ENCODE measurements at places on chromosomes 3 and 15.

GRCh38 chr3:190436331-190436730 is 13.4 kb downstream of the TMEM207 start:
- DNase-seq: no peak

DNA sequence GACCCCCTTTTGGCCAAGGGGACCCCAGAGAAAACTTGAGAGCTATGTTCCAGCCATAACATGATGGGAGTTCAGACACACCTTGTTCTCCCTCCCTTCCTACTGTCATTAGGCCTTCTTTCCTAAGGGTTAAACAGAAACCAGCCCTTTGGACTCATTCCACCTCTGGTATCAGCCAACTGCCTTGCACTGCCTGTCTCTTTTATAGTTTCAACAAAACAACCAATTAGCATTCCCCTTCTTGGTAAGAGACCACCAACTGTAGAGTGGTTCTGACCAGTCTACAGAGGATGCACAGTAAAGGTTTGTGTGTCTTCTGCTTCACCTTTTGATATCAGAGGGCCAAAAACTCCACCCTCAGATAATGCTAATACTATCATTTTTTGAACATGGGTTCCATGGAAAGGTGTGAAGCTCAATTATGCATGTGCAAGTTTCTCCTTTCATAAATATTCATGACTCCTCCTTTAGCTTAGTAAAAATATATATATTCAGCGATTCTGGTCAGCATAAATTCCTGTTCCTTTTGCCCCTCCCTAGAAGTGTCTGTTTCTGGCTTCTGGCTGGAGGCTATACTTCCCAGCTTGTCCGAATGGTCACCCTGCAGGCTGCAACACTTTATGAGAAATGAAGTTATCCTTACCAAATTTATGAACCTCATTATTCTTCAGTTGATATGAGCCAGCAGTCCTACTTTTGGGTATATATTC is 55.9 kb downstream of the SERP1 start:
- no peak for DNase-seq

GRCh38 chr3:20305647-20306046 is 119.6 kb upstream of the SGO1 start:
- DNase-seq: no peak

DNA sequence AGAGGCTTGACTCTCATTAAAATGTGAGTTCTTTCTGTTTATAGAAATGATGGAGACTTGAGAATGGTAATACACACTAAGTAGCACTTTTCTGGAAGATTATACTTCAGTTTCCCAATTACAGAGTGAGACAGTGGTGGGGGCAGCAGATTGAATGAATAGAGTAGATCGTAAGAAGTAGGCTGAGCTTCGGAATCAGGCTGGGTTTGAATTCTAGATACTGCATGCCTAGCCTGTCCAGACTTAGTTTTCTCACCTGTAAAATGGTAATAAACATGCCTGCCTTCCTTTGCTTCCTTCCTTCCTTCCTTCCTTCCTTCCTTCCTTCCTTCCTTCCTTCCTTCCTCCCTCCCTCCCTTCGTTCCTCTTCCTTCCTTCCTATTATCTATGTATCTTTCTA is 8.1 kb downstream of the IL1RAP start:
- DNase-seq: no peak

DNA sequence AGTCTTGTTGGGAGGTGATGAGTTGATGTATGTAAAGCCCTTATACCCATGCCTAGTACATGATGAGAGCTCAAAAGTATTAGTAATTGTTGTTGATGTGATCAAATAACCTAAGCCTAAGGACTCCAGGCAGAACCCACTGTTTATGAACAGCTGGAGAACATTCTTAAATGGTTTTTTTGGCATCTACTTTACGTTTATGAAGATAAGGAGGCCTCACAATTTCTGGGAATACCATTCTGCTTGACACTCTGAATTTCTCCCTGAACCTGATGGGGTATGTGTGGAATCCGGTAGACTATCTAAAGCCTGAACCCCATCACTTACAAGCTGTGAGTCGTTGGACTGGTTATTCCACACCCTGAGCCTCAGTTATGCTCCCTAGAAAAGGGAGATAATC is 244.6 kb upstream of the WNT5A start:
- DNase-seq: no peak

GRCh38 chr3:78706906-78707523 is 1060.8 kb downstream of the ROBO1 start:
- DNase-seq: no peak

GRCh38 chr15:101248274-101248673 is 3.6 kb downstream of the CHSY1 start:
- no peak for DNase-seq

DNA sequence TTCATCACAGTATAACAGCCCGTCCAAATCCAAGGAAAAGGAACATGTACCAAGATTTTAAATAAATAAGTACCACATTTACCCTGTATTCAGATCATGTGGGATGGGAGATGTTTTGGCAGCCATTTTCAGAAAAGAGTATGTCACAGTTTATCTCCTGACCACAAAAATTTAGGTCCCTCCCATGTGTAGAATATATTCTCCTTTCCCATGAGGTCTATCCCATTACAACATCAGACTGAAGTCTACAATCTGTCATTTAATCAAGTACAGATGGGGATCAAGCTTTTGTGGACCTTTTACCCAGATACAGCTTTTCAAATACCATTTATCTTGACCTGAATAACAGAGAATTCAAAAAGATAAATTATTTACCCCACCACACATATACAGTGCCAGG is 444.5 kb downstream of the PLOD2 start:
- DNase-seq: no peak

DNA sequence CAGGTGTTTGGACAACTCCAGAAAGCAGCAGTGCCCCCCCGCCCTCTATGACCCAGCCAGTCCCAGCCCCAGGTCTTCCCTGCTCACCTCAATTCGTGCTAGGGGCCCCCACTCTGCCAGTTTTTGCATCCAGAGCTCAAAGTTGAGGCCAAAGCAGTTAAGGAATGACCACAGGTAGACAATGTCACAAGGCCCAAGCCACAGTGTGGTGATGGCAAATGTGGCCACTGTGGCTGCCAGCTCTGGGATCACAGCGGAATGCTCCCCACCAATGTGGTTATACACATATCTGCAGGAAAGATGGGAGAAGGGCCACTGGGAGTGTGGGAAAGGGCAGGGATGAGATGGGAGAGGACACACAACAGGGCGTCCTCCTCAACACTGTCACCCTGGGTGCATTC is 8.2 kb downstream of the KLHL40 start:
- DNase-seq: no peak

DNA sequence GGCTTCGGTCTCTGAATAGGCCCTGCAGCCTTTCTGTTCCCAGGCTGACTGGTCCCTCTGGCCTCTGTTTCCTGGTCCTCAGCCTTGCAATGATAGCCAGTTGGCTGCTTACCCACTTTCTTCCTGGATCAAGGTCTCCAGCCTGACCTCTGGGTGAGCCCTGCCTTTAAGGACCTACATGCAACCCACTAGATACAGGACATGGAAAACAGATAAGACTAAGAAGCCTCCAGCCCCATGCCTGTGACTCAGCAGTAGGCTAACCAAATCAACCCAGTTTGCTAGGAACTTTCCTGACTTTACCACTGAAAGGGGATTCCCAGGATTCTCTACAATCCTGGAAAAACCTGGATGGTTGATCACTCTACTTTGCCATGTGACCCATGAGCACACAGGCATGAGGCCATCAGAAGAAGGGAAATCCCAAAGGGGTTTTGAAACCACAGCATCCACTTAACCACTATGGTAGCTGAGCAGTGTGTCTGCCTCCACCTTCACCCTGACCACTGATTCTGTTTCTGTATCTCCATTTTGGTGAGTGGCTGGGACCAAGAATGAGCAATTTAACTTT is 188.1 kb downstream of the CHST2 start:
- DNase-seq: no peak

- no peak for DNase-seq
Measured at GRCh38 chr3:170759511-170760173, 110.4 kb downstream of the RPL22L1 start.

GRCh38 chr3:56694867-56695683 is 12.0 kb upstream of the TASOR start:
- DNase-seq: no peak

GRCh38 chr3:64290864-64291263 is 65.6 kb upstream of the PRICKLE2 start:
- no peak for DNase-seq

- no peak for DNase-seq
Measured at GRCh38 chr3:112858410-112859069, 11.9 kb upstream of the CD200R1L start.

DNA sequence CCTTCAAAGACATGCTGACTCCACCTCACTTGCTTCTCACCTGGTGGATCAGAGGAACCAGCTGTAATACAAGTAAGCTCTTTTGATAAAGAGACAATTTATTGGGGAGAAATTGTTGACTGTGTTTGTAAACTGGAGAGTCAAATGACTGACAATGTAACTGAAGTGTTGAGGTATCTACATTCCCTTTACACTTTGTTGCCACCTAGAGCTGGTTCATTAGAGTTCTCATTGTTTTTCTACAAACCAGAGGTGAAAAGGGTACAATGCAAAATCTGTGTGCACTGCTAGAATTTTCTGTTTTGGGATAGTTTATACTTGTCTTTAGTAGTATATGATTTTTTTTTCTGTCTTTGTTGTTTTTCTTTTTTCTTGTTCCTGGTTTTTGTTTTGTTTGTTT is 8.7 kb upstream of the LRRC58 start:
- DNase-seq: no peak

DNA sequence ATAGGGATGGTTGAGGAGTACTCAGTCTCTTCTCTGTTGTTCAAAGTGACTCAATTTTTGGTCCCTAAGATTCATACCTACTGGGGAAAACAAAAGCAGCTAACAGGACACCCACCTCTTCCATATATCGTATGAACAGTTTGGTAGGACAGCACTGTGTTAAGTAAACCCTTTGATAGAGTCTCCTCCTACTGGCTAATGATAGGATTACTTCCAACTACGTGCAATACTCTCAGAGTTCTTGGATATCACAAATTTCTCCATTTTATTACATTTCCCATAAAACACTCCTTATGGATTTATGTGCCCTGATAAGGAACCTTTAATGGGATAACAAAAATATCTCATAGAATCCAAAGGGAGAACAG is 200.2 kb upstream of the GOLGA6L4 start:
- DNase-seq: no peak

DNA sequence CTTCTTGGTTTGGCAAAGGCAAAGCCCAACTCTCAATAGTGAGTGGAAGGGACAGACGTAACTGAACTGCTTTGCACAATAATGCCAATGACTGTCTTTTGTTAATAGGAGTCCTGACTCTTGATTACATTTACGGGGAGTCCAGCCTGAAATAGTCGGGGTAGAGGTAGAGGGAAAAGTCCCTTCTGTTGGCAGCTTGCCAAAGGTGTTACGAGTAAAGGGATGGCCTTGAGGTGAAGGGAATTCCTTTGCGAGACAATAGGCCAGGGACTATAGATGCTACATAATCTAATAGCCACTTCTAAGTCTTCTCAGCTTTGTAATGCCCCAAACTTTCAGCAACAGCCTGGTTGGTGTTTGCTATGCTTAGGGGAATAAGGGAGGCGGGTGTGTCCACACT is 2.2 kb upstream of the SENP2 start:
- no peak for DNase-seq

GRCh38 chr3:31532587-31533168 is at the start of gene STT3B:
TSS of gene STT3B (plus strand) at chr3:31532925. CDS start at chr3:31532999, 74 bp downstream.
- DNase-seq: peak; percentile 73

DNA sequence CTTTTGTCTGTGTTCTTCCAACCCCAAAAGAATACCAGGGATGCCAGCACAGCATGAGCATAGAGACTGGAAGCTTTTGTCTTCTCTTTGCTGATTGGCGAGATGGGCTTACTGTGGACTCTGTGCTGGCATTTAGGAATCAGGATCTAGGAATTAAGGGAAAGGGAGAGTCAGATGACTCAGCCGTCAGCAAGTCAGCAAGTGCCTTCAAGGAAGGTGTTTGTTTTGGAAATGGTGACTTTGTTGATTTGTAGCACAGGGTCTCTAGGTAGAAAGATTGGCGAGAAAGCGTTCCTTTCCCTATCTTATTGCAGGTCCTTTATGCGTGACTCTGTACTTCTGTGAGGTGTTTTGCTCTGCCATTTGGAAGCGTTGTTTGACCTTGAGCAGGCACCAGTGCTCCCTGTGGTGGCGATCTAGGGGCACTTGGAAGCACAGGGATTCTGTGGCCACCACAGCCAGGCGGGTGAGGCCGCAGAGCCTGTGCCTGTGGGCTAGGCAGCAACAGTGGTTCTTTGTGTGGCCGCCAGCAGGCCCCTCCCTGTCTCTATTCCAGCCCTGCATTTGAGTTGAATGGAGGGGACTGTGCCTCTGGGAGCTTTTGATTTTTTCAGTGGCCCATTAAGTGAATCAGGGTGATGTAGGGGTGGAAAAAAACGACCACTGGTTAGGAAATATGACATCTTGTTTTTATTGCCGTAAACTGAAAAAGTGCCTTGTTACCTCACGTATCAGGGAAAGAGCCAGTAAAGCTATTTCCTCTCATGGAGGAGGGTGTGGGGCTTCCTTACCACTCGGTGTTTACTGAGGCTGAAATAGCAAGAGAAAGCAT is 19.0 kb downstream of the FAN1 start:
- DNase-seq: no peak

DNA sequence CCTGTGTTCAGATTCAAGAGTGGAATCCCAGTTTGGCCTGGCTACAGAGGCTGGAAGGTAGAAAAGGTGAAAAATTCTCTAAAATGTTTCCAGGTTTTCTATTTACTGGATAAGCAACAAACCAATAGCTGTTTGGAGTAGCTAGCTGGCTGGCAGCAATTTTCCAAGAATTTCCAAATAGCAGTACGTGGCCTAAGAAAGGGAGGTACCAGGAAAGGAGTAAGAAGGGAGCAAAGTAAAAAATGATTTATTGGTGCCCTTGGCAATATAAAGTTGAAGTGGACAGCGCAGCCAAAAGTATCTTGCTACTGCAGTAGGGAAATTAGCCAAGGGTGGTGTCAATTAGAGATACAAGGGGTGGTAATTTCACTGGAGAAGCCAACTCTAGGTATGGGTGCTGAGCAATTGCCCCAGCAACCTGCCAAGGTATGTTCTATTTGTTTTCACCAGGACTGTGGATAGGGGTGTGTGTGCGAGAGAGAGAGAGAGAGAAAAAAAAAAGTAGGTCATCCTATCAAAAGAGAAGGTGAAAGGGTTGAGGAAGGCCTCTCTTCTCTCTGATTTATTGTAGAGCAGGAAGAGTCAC is 40.8 kb upstream of the THBS1 start:
- DNase-seq: no peak

DNA sequence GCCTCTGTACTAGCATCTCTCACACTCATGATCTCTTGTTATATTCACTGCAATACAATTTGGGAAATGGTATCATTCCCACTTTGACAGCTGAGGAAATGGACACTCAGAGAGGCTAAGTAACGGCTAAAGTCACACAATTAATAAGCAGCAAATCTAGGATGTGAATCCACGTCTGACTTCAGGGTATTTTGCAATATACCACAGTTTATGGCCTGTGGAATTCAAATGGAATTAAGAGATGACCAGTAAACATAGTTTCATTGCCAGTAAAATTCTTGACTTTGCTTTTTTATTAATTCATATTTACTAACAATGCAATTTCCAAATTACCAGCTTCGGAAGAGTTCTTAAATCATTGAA is 61.1 kb downstream of the CCNL1 start:
- no peak for DNase-seq

All from cortex of kidney (tissue), 1 donor.